Stimulated activated CD8-positive, alpha-beta memory T cell treated with anti-CD3 and anti-CD28 coated beads, Interleukin-4, amount 100 ng/mL, for 48 hours (primary cell): ENCODE measurements at places on chromosomes 12 and 14.
A peak's percentile ranks its signal among the peaks of the same experiment; 100 is the strongest.

DNA sequence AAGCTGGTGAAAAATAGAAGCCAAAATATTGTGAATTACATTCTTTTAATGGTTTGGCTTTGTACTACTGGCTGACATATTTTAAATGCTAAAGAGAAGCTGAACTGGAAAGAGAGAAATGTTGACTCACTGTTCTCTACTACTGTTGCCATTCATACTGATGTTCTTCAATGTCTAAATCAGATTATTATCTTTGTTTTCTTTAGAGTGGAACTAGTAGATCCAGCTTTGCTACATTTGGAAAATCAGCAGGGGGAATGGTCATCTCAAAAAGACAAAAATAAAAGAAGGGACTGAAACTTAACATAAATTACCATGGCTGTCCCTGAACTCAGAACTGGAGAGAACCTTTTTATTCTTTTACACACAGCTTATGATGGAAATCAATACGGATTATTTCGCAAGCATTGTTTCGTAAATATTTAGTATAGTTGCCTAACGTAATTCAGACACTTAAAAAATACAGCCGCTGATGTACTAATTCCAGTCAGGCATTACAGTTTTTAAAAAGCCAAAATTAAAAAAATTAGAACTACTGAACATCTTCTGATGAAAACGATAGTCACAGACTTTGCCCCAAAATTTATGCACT is 76.3 kb upstream of the OTX2 start:
- no peak for DNase-seq

DNA sequence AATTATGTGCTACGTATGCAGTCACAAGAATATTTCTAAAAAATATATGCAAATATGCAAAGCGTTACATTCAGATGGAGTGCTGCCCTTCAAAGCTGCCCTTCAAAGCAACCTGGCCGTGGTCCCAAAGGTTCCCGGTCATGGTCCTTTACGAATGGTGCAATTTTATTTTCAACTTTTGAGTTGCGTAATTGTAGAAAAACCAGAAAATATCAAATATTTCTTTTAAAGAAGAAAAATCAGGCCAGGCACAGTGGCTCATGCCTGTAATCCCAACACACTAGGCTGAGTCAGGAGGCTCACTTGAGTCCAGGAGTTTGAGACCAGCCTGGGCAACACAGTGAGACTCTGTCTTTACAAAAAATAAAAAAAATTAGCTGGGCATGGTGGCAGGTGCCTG is 21.4 kb downstream of the CLSTN3 start:
- DNase-seq = no peak

DNA sequence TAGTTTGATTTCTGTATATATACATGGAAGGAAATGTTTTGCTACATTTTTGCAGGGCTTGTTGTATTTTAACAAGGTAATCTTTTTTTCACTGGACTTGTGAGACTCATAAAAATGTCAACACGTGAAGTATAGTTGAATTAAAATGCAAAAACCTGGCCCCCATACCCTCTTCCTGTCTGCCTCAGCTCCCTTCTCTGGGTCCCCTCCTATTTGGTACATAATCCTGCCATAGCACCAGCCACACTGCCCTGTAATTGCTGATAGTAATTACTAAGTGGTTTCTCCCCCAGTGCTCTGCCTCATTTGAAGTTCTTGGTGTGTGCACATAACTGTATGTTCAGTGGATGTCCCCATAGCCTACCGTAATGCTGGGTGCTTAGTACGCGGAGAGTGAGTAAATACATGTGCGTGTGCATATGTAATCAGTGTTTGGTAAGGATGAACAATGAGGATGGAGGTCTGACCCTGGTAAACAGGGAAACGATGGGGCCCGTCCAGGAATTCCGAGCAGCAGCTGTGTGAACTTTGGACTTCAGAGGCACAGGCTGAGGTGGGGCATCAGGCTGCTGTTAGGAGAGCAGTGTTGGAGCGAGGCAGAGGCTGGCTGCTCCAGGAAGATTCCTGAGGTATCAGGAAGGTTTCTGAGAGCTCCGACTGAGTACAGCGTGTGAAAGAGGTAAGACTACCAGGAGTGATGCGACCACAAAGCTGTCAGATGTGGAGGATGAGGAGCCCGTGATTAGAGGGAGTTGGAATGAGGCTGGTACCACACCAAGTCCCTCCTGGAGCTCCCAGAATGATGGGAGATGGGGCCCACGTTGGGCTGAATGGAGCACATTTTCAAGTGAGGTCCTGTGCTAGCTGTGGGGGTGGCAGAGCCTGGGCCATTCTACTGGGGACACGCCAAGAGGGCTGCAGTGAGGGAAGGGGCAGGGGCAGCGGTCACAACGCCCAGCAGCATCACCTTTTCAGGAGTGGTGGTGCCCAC is 106.8 kb downstream of the PELI2 start:
- DNase-seq = no peak

GRCh38 chr12:85784096-85784720 is 52.0 kb downstream of the RASSF9 start:
- DNase-seq = no peak

GRCh38 chr14:26626256-26626655 is 28.4 kb upstream of the NOVA1 start:
- no peak for DNase-seq

GRCh38 chr12:52337054-52337453 is 15.9 kb upstream of the KRT83 start:
- no peak for DNase-seq

GRCh38 chr12:119678459-119678858 is 10.5 kb downstream of the PRKAB1 start:
- DNase-seq = no peak

- DNase-seq = no peak
These were observed 15.1 kb upstream of the PPM1A start for GRCh38 chr14:60233891-60234290.

GRCh38 chr12:57590479-57590863 is 521 bp upstream of the PIP4K2C start:
- DNase-seq = no peak

GRCh38 chr12:54019924-54020590 is 8.2 kb upstream of the HOXC6 start:
- DNase-seq = no peak

GRCh38 chr12:106392759-106393158 is 35.2 kb downstream of the POLR3B start:
- no peak for DNase-seq

DNA sequence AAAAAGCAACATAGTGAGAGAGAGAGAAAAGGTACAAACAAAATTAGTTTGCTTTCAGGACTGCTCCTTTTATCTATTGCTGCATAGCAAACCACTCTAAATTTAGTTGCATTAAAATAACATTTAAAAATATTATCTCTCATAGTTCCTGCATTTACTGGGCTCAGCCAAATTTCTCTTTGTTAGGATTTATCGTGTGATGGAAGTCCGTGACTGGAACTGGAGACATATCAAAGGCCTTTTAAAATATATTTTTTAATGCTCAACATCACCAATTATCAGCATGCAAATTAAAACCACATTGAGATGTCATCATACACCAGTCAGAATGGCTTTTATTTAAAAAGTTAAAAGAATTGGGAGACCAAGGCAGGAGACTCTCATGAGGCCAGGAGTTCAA is 107.6 kb upstream of the SYT1 start:
- DNase-seq = no peak

DNA sequence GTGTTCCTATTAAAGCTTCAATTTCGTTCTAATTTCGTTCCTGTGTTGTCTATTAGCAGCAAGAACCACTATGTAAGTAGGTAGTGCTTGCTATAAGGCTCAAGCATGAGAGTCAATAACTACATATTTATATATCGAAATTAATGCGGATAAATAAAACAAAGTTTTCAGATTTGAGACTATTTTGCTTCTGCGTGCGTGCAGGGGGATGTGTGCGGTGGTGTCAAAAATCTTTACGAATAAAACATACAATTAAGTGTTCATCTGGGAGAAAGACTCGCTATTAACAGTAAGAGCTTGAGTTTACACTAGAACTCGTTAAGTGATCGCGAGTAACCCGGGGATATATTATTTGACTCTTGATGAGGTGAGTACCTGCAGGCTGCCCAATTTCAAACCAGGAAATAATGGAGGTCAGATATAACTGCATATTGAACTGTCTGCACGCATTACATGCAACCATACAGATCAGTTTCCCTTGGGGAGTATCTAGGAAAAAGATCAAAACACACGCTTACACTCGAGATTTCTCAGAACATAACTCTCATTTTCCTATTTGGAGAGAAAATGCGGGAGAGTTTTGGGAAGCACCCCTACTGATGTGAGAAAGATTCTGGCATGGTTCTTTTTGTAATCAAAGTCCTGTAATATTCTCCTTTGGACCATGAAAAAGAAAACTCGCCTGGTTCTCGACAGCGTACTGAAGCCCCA is 813 bp downstream of the TWF1 start:
- DNase-seq = no peak

DNA sequence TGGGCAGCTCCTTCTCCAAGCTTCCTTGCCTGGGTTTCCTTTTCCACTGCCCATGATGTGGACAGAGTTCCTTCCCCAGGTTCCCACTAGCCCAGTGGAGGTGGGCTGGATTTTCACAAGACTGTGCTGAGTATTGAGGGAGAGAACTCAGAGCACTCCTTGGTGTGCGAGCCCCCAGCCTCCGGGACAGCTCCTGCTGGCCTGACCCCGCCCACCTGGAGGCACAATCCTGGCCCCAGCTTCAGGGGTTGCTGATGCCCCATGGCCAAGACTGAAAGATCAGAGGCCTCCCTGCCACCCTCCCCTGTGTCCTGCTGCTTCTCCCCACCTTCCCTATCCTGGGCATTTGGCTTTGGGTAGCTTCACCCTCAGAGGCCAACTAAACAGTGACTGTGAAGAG is 7.7 kb downstream of the KCNH3 start:
- DNase-seq = no peak

DNA sequence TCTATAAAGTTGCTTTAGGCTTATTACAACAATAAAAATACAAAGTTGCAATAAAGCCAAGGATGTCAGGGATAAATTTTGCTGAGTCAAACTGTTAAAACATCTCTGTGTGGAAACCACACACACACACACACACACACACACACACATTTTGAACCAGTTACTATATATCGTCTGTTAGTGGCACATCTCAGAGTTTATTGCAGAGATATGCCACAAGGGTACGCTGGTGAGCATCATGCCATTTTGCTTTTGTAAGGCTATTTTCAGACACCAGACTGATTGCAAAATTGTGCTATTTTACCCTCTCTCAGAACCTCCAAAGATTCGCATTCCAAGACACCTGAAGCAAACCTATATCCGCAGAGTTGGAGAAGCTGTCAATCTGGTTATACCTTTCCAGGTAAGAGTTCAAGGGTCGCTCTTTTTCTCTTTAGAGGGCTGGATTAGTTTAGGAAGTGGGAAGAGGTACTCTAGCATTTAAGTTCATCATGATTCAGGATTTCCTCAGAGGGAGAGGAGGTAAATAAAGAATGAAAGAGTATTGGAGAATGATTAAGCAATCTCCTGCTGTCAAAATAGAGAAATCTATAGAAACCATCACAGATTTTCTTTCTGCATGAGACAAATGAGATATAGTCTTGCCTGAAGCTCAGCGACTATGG is 27.3 kb upstream of the CHPT1 start:
- DNase-seq = peak; percentile 42

DNA sequence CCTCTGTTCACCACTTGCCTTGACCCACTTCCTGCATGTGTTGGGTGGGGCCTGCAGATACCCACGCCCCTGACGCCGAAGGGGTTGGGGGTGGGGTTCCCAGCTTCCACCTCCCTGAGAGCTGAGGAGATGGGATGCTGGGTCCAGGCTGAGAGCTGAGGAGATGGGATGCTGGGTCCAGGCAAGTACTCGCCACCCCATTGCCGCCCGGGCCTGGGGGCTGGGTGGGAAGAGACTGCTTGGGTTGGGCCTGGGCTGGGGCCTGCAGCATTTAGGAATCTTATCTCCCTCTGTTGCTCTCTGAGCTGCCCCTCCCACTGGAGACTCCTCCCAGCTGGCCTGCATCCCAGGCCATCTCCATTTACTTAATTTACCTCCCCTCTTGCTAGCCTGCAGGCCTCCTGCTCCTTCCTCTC is 17.4 kb downstream of the TEAD4 start:
- no peak for DNase-seq

- DNase-seq = no peak
These were observed 955.1 kb upstream of the TMEM132C start for GRCh38 chr12:127311720-127312364.

GRCh38 chr12:105341010-105341409 is 10.5 kb downstream of the C12orf75 start:
- DNase-seq = no peak

GRCh38 chr12:14167005-14167628 is 185.7 kb upstream of the GRIN2B start:
- DNase-seq = peak; percentile 56

DNA sequence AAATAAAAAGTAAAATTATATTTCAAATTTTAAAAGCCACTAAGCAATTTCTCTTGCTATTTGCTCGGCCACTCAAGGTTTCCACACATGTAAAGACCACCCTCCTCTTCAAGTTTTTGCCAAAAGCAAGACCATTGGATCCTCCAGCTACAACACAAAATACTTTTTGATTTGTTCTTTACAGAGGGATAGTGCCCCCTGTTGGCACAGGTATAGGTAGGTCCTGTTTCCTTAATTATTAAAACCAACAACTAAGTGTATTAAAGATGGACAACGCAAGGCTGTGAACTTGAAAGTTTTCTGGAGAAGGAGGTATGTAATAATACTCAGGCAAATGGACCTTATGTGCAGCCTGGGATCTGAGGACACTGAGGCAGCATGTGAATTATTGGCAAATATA is 23.8 kb downstream of the ATP6V1D start:
- DNase-seq = no peak

DNA sequence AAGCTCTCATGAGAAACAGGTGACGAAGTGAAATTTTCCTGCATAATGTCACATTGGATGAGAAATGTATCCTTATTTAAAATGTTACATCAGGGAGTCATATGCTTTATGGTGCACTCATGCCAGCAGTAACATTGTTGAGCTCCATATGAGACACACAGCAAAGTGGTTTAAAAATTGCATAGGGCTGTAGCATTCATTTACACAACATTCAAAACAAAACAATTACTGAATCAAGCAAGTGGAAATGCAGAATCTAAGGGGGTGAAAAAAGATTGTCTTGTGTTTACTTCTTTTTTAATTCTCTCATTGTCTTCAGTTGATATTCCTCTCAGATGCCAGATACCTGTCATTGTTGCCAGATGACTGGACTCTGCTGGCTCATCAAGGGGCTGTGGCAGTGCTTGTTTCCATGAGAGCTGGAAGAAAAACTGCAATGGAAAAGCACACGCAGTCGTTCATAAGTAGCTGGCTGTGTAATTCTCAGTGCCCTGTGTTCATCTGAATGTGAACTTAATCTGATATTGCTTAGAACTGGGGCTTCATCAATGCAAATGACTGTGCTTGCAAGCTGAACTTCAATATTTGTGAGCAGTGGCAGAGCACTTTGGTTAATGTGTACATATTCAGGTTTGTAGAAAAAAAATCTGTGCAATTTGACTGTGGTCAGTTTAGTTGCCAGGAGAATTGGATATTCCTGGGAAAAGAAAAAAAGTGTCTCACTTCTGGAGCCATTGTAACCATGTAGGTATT is 305.6 kb downstream of the RAD51B start:
- DNase-seq = no peak

GRCh38 chr12:104896146-104896545 is 61.9 kb downstream of the SLC41A2 start:
- no peak for DNase-seq
